GM10248 (cell line): ENCODE measurements at places on chromosomes 11 and 22.

GRCh38 chr22:47795477-47796127 lies 1033.2 kb downstream of the TBC1D22A start:
- no peak for DNase-seq

DNA sequence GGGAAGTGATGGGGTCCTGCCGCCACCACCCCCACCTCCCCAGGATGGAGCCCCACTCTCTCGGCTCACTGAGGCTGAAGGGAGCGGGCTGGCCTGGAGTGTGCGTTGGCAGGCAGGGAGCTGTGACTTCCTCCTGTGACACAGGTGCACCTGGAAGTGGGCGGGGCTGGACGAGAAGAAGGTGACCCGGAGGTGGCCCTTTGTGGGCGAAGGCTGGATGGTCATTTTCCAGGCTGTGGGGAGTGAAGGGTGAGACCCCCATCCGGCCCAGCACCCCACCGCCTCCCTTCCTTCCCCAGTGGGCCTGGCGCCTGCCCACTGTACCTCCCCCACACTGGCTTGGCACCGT lies 15.3 kb downstream of the IL17REL start:
- no peak for DNase-seq

DNA sequence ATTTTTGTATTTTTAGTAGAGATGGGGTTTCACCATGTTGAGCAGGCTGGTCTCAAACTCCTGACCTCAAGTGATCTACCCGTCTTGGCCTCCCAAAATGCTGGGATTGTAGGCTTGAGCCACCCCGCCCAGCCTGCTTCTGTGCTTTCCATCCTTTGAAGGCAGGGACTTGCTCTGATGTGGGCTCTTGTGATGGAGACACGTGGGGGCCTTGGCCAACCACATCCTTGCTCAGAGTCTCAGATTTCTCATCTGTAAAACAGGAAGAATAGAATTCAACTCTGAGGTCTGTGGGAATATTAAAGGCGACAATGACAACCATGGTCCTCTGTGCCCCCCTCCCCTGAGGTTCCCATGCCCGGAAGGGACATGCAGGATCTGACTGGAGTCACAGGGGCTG lies 3.8 kb upstream of the GGA1 start:
- no peak for DNase-seq

DNA sequence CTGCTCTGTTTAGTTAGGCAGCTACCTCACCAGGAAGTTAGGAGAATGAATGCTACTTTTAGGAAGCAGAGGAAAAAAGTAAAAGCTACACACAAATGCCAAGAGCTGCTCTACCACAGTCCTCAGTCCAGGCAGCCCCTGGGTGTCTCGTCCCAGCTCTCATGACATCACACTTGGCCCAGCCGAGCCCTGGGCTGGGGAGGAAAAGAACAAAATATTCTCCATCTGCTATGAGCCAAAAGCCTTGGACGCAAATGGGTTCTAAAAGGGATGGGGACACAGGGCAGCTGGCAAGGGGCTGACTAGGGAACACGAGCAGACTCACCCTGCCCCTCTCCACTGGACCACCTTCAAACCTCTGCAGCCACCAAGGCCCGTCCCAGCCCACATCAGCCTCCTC lies 26.1 kb downstream of the TMEM184B start:
- DNase-seq: no peak

DNA sequence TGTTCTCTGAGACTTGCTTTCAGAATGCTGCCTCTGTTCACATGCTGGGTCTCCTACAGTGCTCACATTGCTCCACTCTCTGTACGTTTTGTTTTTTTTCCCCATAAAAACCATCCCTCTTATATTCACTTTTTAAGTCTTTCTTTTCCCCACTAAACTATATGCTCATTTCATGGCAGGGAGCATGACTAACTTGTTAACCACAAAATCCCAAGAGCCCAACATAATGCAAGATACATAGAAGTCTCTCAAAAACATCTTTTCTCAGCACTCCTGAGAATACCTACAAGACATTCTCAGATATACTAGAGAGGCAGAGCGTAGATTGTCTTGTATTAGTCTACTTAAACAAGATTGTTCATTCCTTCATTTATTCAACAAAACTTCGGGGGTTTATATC lies 73.3 kb downstream of the FAM76B start:
- no peak for DNase-seq

DNA sequence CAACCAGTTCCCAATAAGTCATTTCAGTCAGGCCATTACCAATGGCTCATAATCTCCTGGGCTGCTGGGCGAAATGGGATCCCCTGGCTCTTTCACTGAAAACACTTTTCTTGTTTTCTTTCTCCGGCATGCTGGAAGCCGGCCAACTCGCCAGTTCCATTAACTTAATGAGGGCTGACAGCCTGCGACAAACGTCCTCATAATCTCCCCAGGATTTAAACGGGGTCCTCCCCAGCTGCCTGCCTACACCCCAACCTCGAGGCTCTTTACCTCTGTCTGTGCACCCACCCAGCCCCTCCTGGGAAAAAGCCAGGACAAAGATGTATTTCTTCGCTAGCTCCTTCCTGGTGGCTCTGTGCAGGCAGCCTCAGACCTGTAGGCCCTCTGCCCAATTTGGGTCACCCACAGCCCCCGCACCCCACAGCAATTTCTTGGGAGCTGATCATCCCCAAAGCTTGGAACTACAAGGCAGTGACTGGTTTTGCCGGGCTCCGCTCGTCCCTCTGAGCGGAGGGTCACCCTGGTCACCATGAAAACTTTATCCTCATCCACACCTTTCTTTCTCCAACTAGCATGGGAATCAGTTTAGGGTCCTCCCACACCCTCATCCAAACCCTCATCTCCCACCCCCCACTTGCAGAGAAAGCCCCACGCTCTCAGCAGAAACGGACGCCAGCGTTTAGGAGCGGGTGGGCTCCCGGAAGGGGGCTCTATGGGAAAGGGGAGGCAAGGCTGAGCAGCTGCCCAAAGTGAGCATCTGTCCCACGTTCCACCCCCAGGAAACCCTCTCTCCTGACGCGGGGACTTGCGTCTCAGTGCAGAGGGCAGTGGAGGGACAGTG lies 51.1 kb upstream of the KCNQ1OT1 start:
- no peak for DNase-seq

DNA sequence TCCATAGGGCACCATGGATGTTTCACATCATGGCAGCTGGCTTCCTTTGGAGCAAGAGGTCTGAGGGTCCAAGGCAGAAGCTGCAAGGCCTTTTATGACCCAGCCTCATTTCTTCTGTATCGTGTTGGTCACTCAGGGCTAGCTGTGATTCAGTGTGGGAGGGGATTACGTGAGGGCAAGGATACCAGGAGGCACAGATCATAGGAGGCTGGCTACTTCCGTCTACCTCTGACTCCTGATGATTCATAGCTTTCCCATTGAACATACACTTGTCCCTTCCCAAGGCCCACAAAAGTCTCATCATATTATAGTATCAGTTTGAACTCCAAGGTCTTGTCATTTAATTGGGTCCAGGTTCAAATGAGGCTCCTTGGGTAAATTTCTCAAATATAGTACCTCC lies 135.3 kb upstream of the ZBED5 start:
- no peak for DNase-seq

- peak; percentile 82 for DNase-seq
Observed at GRCh38 chr11:12281571-12282478, 95.5 kb upstream of the PARVA start.
